ENCODE measurements at places on chromosomes 5 and 9.

- DNase-seq, result no peak
Observed at GRCh38 chr5:131609774-131610173, 25.3 kb downstream of the RAPGEF6 start.

GRCh38 chr5:169175733-169176132, 125.2 kb downstream of the SLIT3 start:
- no peak for DNase-seq

DNA sequence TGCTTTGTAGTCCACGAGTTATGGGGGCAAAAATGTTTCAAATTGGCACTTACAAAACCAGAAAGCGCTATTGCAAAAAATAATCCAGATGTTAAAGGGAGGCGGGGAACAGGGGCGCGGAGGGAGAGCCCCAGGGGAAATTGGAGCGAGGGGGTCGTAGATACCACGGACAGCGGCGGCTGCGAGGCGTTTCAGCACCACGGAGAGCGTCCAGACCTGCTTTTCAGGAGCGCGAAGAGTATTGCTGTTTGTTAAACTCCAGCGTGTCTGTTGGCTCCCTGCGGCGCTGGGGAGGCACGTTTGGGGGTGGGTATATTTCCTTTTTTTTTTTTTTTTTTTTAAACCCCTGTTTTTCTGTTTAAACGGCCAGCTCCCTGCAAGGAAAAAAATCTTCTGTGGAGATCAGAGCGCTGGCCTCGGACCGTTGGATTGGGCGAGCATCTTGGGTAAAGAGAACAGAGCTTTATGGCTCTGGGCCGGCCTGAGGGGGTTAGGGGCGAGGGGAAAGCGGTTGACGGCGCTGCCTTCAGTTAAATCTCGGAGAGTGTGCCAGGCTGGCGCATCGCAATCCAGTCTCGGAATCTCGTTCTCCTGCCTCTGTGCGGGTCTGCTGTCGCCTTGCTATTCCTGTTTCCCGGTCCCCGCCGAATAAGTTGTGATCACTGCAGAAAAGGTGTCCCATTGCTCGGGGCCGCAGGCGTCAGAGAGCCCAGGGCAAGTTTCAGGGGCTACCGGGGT, at the start of gene GLRA1:
Gene GLRA1, minus strand, starts transcription at position 288 of the 738 bp plus-strand sequence. CDS start 302 bp downstream, outside the sequence.
- DNase-seq, result peak; percentile 19

- no peak for DNase-seq
Observed at GRCh38 chr5:51468196-51468595, 84.9 kb downstream of the ISL1 start.

GRCh38 chr9:89435071-89435823, 62.7 kb downstream of the SEMA4D start:
- no peak for DNase-seq

DNA sequence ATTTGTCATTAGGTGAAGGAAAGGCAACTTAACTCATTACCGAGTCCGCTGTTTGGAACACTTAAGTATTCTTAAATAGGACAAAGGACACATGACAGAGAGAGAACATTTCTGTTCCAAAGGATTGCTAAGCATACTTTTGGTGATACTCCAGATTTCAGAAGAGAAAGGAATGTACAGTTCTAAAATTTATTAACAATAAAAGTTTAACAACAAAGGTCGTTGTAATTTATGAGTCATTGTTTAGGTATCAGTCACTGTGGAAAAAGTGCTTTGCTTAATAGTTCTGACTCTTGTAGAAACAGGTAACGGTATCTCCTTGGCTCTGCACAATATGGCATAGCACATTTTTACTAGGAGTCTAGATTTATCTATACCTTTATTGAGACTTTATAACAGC, 36.3 kb upstream of the PAM start:
- peak; percentile 46 for DNase-seq

GRCh38 chr9:93194641-93195040, 10.7 kb downstream of the WNK2 start:
- DNase-seq, result no peak

Measured in Caki2 (cell line).